ENCODE measurements at places on chromosomes 3 and 15.

DNA sequence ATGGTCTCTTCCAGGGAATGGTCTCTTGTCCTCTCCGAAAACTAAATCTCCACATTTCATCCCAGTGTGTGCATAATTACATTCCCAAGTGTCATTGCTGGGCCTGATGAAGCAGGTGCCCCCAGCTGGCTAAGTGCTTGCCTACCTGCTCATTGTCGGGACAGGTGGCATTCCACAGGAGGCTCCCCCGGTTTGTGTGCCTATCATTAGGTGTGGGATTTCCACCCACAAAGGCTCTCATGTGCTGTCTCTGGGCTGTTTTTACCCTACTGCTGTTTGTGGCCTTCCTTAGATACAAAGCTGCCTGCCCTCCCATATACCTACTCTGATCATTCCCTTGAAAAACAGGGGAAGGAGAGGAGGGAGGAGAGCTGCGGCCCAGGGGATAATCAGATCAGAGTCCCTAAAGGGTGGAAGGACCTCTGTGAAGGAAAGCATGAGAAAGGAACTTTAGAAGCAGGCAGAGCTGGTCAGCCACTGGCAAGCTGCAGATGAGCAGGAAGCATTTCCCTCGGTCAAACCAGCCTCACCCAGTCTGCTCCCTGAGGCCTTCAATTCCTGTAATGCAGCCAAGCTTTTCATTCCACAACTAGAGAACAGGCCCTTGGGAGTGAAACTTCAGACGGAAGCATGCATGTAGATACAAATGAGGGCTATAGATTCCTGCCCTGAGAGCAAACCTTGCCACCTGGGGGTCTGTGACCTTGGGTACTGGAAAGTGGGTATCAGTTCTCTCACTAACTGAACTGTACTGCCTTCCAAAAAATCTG lies 60.7 kb upstream of the HEG1 start:
- DNase-seq = no peak

- DNase-seq = no peak
These were observed 2.6 kb upstream of the XYLB start for GRCh38 chr3:38343797-38344594.

DNA sequence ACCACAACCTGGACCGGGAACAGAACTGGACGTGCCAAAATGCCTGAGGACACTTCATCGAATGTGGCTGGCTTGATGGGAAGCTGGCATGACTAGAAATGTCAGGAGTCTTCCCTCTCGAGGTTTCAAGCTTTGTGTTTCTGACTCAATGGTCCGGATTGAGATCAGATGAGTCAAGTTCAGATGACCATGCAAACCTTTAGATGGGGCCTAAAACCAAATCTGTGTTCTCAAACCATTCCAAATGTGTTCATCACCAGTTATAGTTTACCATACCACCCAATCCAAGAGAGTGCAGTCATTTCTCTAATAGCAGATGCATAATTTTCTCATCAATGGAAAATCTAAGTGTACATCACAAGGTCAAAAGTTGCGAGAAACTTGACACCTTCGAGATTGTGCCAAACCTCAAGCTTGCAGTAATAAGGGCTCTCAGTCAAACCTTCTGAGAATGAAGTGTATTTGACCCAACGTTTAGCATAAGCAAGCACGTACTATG lies 369.1 kb downstream of the RORA start:
- DNase-seq = no peak

- no peak for DNase-seq
These were observed 1.5 kb upstream of the HEG1 start for GRCh38 chr3:125057186-125057850.

- DNase-seq = no peak
These were observed 213.2 kb upstream of the ARRDC4 start for GRCh38 chr15:97747342-97747741.

GRCh38 chr15:99076555-99077308 lies 28.1 kb upstream of the SYNM start:
- no peak for DNase-seq

GRCh38 chr15:41501191-41501917 lies 7.7 kb downstream of the ITPKA start:
- DNase-seq = no peak

DNA sequence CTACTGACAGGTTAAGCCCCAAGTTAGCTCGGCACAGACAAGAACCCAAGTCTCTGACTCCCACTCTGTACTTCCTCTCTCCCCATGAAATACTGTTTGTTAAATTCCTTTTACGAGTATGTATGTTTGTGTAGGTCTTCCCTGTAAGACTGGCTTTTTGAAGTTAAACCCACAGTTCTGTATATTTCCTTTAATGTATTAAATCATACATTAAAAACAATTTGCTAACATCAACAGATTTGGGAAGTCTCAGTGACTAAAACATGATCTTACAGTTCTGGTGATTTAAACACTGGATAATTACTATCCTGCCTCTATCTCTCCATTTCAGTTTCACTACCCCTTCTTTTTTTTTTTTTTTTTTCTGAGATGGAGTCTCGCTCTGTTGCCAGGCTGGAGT lies 4.4 kb downstream of the CMTM6 start:
- DNase-seq = no peak

GRCh38 chr3:175911937-175912336 lies 1052.8 kb downstream of the NAALADL2 start:
- DNase-seq = no peak

- no peak for DNase-seq
These were observed 35.6 kb upstream of the CD96 start for GRCh38 chr3:111506435-111506834.

DNA sequence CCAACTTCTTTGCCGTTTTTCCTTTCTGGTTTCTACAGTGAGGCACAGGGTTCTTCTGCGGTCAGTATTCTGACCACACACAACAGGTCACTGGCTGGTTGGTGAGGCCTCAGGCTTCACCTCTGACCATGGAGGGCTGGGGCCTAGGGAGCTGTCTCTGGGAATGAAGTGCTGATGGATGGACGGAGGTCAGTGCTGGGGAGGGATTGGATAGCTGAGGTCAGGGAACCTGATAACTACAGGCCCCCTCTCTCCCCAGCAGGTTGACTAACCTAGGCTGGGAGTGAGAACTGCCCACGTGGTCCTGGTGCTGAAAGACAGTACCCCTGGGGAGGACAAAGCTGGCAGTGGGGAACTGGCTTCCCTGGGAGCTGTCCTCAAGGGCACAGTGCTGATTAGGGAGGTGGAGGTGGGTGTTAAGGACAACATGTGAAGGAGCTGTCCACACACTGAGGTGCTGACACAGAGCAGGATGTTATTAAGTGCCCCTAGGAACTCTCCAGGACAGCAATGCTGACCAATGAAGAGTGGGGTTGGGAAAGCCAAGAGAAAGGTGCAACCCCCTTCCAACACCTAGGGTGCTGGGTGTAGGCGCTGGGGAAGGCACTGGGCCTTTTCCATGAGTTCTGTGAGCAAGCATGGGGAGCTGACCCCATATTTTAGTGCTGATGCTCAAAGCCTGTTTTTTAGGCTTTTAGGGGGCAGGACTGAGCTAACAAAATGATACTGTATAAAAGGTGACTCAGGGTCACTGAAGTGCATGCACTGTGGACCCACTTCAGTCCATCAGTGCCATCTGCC lies 45.2 kb downstream of the ATP2B2 start:
- peak; percentile 78 for DNase-seq

- no peak for DNase-seq
These were observed 340.9 kb upstream of the TBL1XR1 start for GRCh38 chr3:177538048-177538749.

- DNase-seq = peak; percentile 28
These were observed 40.4 kb downstream of the PRR23E start for GRCh38 chr3:127233371-127233770.

GRCh38 chr15:60858511-60859070 lies 370.5 kb downstream of the RORA start:
- DNase-seq = no peak

GRCh38 chr3:53668872-53669271 lies 174.5 kb downstream of the CACNA1D start:
- no peak for DNase-seq

DNA sequence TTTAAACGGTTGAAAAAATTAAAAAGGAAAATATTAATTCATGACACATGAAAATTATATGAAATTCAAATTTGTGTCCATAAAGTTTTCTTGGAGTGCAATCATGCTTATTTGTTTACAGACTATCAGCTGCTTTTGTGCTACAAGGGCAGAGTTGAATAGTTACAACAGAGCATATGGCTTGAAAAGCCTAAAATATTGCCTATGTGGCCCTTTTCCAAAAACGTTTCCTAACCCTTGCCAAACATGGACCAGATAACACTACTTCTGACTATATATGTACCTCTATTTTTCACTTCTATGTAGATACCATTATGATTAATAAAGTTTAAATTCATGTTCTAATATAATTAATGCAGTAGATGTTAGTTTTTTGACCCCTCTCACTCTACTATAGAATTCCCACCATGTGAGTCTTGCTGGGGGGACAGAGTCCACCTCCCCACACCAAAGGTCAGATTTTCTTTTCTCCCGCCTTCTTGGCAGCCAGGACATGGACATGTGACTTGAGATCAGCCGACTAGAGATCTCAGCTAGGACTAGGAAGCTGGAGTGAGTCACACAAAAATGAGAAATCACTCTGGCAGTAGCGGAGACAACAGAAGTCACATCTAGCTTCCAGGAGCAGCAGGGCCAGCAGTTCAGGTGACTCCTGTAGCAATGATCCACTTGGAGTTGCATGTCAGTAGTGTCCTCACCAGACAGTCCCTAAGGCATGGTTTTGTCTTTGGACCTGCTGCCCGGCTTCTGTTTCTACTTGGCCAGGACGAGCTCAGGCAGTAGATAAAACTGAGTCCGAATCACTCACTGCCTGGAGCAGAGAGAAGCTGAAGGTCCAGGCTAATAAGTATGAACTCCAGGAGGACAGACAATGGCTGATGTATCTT lies 22.4 kb downstream of the CIAO2A start:
- DNase-seq = no peak

DNA sequence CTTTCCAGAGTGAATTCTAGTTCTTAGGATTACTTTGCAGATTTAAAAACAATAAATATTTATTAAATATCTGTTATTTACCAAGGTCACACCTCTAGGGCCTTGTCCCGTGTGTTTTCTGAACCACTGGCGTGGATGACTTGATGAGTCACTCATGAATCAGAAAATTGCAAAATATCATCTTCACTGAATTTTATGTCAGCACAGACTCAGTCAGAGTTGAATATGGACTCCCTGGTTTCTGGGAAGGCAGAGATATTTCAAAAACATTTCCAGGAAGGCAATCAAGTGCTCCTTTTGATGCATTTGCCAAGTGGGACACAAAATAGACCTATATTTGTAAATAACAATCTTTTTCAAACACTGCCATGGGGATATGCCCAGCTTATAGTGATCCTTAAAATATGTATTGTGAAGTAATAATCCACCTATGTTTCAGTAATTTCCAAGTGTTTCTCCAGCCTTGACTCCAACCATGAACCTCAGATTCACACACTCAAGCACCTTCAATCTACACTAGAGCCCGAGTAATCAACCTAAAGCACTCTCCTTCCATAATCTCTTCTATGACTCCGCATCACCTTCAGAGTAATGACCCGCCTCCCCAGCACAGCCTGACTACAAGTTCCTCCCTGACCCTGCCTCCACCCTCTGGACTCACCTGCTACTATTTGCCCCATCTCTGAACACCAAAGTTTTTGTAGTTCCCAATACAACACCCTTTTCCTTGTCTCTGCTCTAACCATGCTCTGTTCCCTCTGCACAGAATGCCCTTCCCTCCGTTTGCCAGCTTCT lies 24.3 kb downstream of the DPH3 start:
- no peak for DNase-seq

GRCh38 chr3:158703566-158703965 lies 28.7 kb downstream of the RARRES1 start:
- DNase-seq = no peak

DNA sequence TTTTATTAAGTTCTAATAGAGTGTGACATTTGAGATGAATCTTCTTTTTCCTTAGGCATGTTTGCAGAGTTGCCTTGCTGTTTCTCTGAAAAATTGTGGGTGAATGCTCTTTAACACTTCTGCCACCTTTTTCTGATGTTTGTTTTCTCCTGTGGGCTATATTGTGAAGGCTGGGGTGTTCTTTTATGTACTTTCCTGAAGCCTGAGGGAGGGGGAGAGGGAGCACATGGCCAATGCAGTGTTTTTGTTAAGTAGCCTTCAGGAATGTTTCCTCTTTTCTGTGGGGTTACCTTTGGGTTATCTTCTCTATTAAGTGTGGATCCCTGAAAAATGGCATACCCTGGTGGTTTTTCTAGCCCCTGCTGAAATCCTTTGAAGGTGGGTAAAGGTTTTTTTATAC lies 50.2 kb downstream of the CMC1 start:
- no peak for DNase-seq

DNA sequence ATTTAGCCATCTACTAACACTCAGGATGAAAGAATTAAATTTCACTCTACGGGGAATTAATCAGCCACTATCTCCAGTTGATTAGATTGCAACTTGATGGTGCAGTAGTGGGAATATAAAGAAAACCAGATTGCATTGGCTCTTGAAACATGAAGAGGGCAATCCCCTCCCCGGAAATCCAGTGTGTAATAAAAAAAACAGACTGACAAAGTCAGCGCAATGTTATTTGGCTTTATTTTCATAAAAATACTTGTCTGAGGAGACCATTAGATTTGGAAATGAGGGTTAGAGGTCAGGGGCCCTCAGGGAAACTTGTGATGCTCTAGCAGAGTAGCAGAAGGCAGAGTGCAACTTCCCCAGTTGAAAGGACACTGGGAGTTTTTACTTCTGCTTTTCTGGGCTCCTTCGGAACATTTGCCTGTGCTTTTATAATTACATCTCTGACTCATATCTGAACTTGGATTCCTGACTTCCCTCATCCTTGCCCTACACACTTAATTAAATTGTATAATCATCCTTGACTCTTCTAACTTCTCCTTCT lies 326.8 kb downstream of the TUSC7 start:
- no peak for DNase-seq

GRCh38 chr3:177338697-177339219 lies 141.5 kb upstream of the TBL1XR1 start:
- DNase-seq = no peak

DNA sequence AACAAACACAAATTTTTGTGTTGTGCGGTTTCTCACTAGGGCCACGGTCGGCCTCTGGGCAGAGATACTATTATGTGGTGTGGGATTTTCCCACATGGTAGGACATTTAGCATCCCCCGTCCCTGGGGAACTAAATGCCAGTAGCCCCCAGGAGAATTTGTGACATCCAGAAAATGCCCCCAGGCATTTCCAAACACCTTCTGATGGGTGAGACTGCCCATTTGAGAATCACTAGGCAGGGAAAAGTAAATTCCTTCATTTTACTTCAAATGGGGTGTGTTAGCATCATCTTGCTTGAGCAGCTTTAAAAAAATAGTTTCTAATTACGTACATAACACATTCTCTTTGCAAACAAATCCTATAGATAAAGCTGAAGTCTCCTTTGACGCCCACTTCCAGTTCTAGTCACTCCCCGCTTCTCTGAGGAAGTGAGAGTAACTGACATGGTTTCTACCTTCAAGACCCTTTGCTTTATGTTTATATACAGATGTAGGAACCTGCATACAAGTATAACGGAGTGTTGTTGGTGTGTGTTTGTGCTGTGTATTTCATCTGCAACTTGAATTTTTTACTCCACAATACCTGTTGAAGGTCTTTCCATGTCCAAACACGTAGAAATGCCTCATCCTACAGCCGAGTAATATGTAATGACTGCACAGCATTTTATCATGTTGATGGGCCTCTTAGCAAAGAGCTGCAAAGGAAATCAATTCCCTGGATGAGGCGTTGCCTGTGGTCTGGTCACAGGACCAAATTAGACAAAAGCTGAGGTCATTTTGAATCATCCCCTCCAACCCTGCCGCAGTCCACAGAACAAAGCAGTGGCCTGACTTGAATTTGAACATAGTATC lies 31.4 kb upstream of the ZBTB38 start:
- no peak for DNase-seq
